ENCODE measurements at places on chromosomes 7 and 10.

- DNase-seq: no peak
Measured at GRCh38 chr10:17644485-17644943, 563 bp downstream of the STAM start.

DNA sequence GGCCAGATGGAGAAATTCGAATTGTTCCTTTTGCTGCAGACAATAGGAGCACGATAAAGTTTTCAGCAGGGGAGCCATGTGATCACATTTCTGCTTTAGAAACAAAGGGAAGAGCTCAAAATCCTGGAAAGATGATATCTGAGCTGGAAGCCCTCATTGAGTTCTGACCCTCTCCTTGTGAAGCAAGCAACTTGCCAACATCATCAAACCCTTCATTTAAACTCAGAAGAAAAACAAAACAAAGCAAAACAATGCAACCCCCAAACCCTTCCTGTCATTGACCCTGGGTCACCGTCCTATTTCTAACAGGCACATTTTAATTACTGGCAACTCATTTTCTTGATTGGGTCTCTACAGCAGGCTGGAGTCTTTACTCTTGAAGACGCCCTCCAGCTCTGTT lies 198.3 kb upstream of the ZNF32 start:
- no peak for DNase-seq

DNA sequence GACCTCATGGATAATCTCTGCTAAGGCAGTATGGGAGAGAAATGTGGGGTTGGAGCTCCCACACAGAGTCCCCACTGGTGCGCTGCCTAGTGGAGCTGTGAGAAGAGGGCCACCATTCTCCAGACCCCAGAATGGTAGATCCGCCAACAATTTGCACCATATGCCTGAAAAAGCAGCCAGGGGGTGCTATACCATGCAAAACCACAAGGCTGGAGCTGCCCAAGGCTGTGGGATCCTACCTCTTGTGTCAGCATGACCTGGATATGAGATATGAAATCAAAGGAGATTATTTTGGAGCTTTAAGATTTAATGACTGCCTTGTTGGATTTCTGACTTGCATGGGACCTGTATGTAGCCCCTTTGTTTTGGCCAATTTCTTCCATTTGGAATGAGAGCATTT lies 27.0 kb upstream of the SAMD9L start:
- no peak for DNase-seq

DNA sequence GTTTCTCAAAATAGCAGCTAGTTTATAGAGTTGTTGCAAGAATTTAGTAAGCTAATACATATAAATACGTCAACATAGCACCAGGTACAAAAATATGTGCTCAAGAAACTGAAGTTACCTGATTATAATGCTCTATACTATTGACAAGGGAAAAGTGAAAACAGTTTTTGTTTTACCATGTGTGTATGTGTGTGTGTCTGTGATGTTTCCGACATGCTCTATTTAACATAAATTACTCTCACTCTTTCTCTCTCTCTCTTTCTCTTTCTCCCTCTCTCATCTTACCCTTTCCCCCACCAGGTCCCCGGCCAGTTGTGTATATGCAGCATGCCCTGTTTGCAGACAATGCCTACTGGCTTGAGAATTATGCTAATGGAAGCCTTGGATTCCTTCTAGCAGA lies 4.3 kb downstream of the LIPN start:
- DNase-seq: no peak

DNA sequence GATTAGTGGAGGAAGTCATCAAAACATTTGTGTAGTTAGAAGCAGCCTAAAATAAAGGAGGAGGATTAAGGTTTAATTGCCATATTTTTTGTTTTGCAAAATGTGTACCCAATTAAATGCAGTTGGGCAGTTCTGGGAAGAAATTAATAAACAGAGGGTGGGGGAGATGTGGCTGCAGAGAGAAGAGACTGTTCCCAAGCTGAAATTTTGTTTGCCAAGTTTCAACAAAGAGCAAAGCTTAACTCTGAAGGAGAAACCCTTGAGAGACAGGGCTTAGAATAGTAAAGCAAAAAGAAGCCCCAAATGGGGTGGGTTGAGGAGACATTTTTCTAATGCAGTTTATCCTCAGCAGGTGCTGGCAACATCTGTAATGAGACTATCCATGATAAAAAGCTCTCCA lies 298.0 kb upstream of the NRP1 start:
- no peak for DNase-seq

GRCh38 chr7:30911561-30911969 lies at the start of gene AQP1:
Gene AQP1 (plus strand): TSS chr7:30911853. CDS start chr7:30911910, 57 bp downstream.
- peak; percentile 31 for DNase-seq

- no peak for DNase-seq
Measured at GRCh38 chr10:130430291-130430690, 294.1 kb downstream of the GLRX3 start.

- DNase-seq: no peak
Measured at GRCh38 chr10:126225672-126226008, 162.6 kb downstream of the ADAM12 start.

DNA sequence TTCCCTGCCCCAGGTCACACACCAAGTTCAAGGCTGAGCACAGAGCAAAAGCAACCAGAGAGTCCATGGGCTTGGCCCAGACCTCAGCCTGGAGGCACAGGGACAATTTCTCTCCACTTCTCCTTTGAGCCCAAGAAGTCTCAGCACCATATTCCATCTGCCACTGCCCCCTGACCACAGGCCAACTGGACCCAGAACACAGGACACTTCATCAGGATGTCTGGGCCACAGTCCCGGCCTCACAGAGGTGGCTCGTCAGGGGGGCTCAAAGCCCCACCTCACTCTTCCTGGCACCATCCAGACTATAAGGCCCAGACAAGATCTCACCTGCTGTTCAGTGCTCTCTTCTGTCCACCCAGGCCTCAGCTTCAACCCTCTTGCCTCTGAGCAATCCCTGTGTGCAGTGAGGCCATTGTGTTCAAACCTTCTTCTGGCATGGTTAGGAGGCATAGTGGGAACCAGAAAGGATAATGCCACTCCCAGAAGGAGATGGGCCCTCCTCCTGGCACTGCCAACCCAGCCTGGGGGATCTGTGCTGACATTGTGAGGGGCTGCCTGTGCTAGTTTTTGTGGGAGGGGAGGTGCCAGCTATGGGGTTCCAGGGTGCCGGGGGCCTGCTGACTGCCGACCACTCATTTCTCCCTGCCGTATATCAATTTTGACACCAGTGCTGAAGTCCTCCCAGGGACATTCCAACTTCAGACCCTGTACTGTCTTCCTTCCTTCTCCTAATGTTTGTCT lies 49.7 kb upstream of the ANTXRL start:
- no peak for DNase-seq

GRCh38 chr7:128197589-128197988 lies 43.5 kb upstream of the LEP start:
- no peak for DNase-seq

- DNase-seq: no peak
Measured at GRCh38 chr7:20450536-20450935, 119.8 kb downstream of the ITGB8 start.
